Activated T-helper 9 cell treated with anti-CD3 and anti-CD28 coated beads, Interleukin-2, amount 50 U/mL, for 16 hours (primary cell): ENCODE measurements at places on chromosomes 4 and X.

DNA sequence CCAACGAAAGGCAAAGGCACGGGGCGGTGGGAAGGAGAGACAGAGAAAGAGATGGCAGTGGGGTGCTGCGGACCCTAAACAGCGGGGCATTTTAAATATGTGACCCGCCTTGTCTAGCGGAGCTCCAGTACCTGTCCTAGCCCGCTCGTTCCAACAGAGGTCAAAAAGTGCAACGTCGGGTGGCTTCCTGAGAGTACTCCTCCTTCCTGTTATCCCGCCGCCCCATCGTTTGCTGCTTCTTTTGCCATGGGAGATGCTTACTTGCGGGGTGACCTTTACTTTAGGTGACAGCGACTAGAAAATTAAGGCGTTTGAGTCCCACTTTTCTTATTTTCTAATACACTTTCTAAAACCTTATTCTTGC is 735 bp downstream of the NRK start:
- no peak for DNase-seq

DNA sequence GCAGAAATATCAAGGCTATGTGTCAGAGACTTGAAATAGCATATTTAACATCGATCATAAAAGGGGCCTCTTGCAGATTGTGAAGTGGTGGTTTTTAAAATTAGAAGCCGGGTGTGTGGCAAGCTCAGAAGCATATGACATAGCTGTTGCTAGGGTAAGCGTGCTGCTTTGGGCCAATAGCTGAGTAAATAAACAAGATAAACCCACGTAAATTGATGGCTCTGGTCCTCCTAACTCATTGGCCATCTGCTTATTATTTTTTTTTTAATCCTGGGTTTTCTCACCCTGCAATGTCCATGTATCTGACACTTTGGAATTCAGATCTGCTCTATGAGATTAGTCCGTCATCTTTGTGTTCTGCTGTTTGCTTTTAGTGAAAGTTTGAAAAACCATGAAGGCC is 32.6 kb upstream of the STOX2 start:
- DNase-seq: no peak

- DNase-seq: no peak
These were observed 1166.3 kb upstream of the ADGRL3 start for GRCh38 chr4:60033826-60034225.

DNA sequence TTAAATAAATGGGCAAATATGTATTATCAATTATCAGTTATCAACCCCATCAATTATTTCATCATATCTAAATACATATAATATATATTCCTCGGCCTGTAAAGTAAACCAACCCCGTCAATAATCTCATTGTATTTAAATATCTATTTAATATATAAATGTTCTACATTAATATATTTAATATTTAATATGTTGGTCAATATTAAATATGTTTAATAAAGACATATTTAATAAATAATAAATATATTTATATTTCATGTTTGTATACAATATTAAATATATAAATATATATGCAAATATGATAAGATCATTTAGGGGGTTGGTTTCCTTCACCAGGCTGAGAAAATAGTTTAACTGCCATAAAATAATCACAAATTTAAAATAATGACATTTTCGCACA is 6.4 kb upstream of the TMEM144 start:
- DNase-seq: no peak

DNA sequence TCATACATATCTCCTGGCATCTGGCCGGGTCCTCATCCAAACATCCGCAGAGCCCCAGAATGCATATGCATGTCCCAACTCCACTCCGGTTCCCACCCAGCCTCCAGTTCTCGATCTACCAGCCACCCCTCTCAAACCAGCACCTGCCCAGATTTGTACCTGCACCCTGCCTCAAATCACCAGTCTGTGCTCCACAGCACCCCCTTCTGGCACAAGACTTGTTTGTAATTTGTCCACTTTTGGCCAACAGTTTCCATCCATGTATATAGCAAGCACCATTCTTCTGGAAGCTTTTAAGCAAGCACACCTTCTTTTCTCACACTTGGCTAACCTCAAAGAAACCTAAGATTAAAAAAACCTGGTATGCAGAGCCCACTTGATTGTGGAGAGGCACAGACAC is 644.1 kb downstream of the MID1IP1 start:
- DNase-seq: no peak
